ENCODE measurements at places on chromosomes 7 and 10.

DNA sequence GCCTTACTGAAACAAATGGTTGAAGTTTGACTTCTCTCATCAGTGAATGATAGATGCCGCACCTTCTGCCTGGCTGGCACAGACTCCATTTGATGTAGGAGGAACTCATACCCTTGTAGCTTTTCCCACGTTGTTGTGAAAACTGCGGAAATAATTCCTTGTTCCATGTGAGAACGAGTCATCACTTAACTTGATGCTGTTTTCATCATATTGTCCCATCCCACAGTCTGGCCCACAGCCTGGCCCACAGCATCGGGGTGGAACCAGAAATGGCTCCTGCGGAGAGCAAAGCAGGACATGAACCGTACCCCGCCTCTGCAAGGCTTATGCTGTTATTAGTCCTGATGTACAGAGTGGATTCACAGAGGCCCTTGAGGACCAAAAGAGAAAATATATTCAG, 587.0 kb downstream of the SDK1 start:
- DNase-seq = no peak

DNA sequence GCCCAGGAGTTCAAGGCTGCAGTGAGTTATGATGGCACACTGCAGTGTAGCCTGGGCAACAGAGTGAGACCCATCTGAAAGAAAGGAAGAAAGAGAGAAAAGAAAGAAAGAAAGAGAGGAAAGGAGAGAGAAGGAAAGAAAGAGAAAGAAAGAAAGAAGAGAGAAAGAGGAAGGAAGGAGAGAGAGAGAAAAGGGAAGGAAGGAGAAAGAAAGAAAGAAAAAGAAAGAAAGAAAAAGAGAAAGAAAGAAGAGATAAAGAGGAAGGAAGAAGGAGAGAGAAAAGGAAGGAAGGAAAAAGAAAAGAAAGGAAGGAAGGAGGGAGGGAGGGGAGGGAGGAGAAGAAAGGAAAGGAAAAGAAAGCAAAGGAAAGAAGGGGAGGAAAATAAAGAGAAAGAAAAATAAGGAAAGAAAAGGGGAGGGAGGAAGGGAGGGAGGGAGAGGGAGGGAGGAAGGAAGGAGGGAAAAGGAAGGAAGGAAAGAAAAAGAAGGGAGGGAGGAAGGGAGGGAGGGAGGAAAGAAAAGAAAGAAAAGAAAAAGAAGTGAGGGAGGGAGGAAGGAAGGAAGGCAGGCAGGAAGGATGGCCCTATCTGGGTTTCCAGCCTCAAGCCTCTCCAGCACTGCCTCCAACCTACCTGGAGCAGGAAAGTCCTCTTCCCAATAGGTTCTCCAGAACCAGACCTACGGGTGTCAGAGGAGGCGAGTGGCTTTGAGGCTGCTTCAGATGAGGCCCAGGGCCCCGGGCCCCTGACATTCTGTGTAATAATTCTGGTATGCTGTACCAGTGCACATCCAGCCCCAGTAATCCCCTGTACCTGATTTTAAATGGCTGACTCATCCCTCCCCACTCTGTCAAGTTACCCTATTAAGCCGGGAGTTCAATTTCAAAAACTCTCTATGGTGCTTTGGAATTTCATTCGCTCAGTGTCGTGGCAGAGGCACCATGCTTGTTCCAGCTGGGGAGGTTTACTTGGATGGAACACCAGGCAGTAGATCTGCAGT, 6.8 kb upstream of the PARD3 start:
- DNase-seq = no peak

- no peak for DNase-seq
These were observed 201.1 kb upstream of the PLXNA4 start for GRCh38 chr7:132777414-132777813.

DNA sequence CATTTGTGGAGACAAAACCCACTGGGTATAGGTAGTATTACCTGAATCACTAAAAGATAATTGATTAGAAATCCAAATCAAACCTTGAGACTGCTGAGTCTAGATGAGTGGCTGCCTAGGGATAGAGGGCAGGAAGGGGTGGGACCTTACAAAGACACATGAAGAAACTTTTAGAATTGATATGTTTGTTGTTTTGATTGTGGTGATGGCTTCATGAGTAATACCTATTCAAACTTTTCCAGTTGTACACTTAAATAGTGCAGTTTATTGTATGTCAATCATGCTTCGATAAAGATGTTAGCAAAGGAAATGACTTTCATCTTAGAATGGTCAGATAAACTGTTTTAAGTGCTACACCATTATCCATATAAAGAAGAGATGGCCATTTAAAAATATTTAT, 188.7 kb upstream of the KAT6B start:
- DNase-seq = no peak

DNA sequence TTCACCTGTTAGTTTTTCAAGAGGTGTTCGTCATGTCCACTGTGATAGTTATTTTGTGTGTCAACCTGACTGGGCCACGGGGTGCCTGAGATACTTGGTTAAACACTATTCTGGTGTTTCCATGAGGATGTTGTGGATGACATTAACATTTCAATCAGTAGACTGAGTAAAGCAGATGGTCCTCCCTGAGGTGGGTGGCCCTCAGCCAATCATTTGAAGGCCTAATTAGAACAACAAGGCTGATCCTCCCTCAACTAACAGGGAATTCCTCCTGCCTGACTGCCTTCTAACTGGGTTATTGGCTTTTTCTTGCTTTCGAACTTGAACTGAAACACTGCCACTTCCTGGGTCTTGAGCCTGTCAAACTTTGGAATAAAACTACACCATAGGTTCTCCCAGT, 75.8 kb downstream of the ENO4 start:
- no peak for DNase-seq

- no peak for DNase-seq
These were observed 77.4 kb downstream of the RBM20 start for GRCh38 chr10:110721406-110722038.
